Activated T-cell treated with anti-CD3 and anti-CD28 coated beads, Interleukin-2, amount 50 U/mL, for 4 hours (primary cell): ENCODE measurements at places on chromosomes 13 and 19. TPM values are rescaled to one million over a fixed set of nuclear protein-coding genes. Genes with fewer than 3 reads are reported as not detected.

DNA sequence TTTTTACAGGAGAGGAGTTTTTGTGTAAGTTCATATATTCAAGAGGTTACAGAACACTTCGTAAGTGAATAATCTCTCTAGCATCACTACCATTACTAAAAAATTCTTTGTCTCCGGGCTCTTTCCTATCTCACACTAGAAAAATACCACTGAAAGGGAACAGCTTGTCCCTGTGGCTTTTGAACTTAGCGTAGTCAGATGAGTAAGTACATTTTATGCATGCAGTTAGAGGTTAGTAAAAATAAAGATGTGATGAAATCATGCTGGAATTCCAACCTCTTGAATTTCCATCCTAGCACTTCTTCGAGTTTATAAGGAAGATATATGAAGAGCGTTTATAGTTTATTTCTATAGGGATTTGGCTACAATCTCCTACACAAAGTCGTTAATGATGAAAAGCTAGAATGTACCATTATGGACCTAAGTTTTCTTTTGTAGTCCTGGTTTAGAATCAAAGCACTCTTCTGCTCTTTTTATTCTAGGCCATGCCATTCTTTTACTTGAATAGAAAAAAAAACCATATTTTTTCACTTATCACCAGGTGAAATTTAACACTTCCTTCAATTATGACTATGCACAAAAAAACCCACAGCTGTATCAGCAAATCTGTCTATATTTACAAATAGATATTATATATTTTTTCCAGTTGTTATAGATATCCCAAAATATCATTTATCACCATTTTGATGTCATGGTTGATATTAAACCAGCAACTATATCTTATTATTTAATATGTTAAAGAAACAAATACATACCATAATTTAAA is 139.9 kb upstream of the PCDH9 start:
- DNase-seq = no peak

The SIX5 gene
- total RNA-seq = 1.5 TPM

DNA sequence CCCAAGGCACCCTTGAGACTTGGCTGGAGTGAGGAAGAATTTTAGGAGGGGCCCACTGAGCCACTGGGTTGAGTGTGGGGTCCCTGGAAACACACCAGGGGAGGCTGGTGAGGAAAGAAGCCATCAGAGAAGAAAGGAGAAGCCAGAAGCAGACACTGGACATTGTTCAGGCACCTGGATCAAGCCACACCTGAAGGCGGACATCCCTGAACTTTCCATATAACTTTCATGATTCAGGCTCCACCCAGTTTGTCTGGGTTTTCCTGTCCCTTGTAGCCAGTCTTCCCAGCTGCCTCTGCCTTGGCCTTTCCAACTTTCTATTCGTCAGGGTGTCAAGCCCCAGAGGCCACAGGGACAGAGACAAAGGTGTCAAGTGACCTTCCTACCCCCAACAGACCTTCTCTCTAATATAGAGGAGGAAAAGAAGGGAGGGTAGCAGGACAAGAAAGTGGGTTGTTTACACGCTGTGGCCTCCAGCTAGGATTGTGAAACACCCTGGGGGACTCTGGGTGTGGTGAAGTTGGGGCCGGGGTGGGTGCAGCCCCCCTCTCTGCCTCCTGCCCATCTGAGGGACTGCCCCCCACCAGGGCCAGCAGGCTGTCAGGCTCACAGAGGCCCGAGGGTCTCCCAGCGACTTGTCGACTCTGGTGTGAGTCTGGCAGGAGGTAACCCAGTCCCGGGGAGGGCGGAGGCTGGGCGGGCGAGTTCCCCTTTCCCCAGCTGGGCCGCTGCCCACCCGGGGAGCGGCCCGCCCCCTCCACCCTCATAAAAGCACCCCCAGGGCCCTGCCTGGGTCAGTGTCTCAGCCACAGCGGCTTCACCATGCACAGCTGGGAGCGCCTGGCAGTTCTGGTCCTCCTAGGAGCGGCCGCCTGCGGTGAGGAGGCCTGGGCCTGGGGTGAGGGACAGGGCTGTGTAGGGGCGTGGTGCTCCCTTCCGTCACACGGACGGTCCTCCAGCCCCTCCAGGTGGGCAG is at the start of gene CFD:
TSS of gene CFD (plus strand) at position 797 of the 976 bp plus-strand sequence. CDS start at position 823, 26 bp downstream.
- DNase-seq = no peak

GRCh38 chr19:7722231-7722651 is 9.7 kb downstream of the CLEC4G start:
- no peak for DNase-seq

DNA sequence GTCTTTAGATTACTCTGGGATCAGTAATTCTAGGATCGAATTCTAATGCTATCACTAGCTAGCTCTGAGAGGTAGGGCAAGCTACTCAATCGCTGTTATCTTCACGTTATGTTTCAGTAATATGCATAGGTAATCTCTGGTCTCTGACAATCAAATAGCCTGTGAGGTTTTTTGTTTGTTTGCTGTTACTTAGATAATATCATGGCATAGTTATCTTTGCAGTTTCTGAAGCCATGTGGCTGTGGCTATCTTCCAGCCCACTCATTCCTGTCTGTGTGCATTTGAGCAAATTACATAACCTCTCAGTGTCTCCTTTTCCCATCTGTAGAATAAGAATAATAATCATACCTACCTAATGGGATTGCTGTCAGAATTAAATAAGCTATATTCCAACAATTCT is 330.2 kb downstream of the PCDH9 start:
- DNase-seq = no peak

The ZSCAN4 gene
- not detected for total RNA-seq
